ENCODE measurements at places on chromosomes 5 and 9.

- no peak for DNase-seq
These were observed 19.5 kb downstream of the RAPGEF1 start for GRCh38 chr9:131720330-131720729.

- DNase-seq: no peak
These were observed 63.3 kb upstream of the ZFAND5 start for GRCh38 chr9:72428329-72428728.

DNA sequence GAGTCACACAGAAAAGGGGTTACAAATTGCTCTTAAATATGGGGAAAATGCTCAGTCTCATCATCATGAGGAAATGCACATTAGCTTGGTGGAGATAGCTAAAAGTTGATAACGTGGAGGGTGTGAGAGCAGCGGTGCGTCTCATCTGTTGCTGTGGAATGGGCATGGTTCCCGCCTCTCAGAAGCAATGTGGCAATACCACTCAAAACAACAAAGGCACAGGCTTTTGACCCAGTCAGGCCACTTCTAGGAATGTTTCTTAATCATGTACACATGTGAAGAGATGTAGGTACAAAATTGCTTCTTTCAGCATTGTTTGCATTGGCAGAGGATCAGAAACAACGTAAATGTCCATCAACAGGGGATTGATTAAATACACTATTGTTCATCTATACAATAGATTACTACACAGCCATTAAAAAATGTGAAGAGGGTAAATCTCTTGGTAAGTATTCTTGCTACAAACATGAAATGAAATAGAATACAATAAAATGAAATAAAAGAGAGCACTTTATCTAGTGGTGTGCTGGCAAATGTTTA is 212.6 kb upstream of the MSX2 start:
- no peak for DNase-seq

- no peak for DNase-seq
These were observed at the start of gene ARSI for GRCh38 chr5:150302301-150303069. Gene ARSI (minus strand): TSS chr5:150302905. CDS start chr5:150302373, 532 bp downstream.

DNA sequence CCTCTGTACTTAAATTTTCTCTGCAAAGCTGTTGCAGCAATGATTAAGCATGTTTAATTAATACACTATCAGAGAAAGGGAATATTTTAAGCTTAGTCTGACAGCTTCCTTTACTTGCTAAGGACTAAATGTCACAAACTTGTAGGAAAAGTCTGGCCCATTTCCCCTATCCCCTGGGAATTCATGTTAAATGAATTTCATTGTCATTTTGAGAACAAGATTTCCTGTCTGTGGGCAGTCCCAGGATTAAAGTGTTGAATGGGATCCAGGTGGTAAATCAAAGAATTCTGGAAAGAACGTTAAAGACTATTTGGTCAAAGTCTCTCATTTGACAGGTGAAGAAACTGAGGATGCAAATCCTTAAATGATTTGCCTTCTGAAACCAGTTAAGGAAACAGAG is 214.8 kb downstream of the MPDZ start:
- no peak for DNase-seq

GRCh38 chr9:130395810-130396435 is 48.8 kb upstream of the ASS1 start:
- no peak for DNase-seq

DNA sequence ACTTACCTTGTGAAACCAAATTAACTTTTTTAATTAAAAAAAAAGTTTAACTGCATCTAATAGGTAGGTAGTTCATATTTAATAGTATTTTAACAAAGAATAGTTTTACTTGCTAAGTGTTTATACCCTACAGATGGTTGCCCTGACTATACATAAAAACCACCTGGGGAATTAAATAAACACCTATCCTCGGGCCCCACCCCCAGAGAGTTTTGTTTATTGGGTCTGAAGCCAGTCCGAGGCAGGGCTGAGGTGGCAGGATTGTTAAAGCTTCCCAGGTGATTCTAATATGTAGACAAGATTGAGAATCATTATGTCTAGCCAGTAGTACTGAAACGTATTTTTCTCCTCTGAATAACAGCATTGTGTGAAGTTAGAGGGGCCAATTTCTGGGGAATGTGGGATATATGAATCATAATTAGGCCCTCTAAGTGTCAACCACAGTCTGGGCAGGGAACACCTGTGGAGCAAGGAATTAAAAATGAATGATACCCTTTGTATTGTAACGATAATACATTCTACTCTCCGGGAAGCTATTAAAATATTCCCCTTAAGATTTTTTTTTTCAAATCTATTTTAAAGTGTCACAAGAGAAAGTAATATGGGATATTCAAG is 5.6 kb upstream of the PAM start:
- no peak for DNase-seq

DNA sequence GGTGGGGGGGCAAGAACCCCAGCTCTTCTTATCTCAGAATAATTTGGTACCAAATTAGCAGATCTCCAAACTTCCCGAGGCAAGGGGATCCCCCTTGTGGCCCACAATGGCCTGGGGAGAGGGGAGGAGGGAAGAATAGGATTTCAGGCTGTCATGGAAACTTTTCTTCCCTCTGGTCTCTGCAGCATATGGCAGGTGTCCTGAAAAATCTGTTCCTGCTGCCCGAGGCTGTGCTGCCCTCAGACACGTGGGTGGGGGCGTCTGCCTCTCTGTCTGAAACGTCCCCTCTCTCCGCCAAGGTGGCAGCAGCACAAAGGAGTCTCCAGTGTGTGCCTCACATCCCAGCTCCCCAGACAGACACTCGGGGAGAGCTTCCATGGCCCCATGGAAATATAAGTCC is 34.0 kb downstream of the CCNJL start:
- no peak for DNase-seq

- DNase-seq: no peak
These were observed 169.6 kb downstream of the TLE4 start for GRCh38 chr9:79741381-79741780.

DNA sequence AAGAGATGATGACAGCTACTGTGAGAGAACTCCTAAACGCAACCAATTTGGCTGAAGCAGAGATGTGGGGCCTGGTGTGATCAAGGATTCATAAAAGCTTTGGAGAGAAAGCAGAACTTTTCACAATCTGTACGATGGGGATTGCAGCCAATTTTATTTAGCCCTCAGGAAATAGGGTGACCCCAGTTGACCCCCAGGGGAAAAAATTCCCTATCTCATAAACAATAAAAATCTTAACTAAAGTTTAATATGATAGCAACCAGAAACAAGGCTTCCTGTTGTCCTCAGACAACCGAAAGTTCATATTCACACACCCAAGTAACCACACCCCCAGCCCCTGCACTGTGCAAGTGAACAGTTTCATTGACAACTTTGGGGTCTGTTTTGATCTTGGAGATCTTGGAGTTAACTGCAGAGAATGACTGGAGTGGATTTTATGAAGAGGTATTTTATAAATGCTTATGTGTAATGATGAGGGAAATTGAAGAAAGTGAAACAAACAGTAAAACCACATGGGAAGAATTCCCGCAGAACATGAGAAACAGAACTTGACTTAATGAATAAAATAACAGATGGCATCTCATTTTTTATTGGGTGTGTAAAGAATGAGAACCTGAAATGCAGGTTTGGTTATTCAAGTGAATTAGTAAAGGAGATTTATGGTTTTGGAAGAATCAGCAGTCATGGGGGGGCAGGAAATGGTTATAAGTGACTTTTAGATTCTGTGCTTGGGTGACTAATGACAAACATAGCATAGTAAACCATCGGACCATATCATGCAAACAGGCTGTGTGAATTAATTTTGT is 94.5 kb downstream of the PDE4D start:
- no peak for DNase-seq

DNA sequence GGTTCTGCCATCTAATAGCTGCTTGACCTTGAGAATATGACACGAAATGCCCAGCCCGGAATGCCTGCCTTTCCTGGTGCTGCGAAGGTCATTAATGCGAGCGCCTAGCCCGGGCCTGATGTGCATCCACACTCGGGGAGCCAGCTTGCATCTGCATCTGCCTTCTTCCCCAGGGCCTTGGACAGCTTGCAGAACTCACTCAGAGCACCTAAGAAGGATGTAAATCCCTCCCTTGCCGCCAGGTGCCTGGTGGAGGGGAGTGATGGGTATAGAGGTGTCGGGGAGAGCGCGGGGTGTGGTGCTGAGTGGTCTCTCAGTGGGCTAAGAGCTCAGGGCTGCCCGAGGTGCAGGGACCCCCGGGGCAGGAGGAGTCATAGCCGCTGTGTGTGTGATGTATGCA is 127.2 kb downstream of the MRPL36 start:
- no peak for DNase-seq

DNA sequence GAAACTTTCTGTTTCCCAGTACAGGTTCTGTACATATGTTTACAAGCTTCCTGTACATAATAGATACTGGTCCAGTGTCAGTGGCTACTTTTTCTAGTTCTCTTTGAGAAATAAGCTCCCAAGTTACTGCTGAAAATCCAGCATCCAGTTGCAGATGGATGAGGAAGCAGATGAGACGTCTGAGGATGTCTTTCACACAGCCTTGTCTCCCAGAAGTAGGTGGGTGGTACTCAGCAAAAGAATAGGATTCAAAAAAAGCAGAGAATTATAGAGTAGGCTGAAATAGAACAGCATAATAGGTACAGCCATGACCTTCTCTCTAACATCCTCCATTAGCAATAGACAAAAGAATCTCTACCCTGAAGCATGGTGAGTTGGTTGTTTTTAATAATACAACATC is 77.7 kb downstream of the BRINP1 start:
- DNase-seq: no peak

- no peak for DNase-seq
These were observed 204.4 kb downstream of the TRIO start for GRCh38 chr5:14347522-14347921.
